GM13977 (cell line): ENCODE measurements at places on chromosomes 5 and 9.

- DNase-seq: no peak
These were observed 14.0 kb upstream of the SLC6A19 start for GRCh38 chr5:1187234-1187949.

GRCh38 chr5:85052826-85053225 lies 668.1 kb upstream of the EDIL3 start:
- no peak for DNase-seq

GRCh38 chr9:20683351-20684034 lies 566 bp upstream of the FOCAD start:
- DNase-seq: no peak

DNA sequence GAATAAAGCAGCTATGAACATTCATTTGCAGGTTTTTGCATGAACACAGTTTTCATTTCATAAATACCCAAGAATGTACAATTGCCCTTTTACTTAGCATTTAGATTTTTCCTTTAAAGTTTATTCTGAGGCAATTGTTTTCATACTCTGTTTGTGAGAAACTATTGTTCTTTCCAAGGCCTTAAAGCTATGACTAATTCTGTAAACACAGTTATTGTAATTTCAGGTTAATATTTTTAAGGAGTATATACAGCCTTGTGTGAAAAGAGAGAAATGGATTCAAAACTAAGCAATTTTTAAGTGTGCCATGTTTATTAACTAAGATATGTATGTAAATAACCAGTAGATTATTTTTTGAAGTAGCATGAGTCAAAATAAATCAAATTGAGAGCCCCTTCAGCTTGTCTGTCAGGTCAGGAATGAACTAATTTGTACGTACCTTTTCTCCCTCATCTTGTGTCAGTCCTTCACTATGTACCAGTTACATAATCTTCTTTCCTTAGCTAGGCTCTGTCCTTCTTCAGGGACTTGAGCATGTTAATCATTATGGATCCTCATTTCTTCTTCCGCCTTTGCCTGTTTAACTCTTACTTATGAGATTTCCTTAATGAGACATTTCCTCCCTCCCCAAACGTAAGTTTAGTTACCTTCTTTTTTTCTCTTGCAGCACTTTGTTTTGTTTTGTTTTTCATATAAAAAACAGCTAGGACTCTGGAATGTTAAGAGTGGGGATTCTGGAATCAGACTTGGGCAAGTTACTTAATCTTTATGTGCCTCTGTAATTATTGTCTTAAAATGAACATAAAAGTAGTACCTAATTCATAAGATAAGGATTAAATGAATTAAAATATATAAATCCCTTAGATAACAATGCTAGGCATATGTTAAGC lies 63.6 kb downstream of the NIPBL start:
- DNase-seq: no peak

GRCh38 chr9:103942651-103943050 lies 151.5 kb upstream of the SMC2 start:
- no peak for DNase-seq
